ENCODE measurements at places on chromosomes 2 and 18.

DNA sequence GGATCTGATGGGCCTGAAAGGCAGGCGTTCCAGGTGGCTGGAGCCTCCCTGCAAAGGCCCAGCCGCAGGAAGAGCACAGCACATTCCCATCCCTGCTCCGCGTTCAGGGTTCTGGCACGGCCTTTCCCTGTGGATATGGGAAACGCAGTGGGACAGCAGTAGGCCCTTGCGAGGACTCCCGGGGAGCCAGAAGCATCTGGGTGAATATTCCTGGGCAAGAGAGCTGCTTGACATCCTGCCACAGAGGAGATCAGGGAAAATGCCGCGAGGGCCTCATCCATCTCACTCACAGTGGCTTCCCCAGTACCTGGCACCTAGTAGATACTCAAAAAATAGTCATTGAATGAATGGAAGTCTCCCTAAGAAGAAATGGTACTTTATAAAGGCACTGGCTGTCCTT lies 3.1 kb upstream of the ADCY3 start:
- DNase-seq: no peak

DNA sequence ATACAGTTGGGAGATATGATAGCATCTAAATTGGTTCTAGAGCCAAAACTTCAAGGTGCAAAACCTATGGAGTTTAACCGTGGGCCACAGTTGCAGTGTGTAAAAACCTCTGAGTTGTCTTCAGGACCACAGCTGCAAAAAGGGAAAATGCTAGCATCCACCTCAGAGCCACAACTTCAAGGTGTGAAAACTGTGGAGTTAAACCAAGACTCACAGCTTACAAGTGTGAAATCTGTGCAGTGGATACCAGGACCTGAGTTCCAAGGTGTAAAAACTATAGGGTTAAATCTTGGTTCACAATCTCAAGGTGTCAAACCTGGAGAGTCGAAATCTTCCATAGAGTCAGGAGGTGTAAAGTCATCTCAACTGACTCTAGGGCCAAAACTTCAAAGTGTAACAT lies 10.4 kb upstream of the ZNF512 start:
- no peak for DNase-seq

- DNase-seq: no peak
Measured at GRCh38 chr2:112168422-112169124, 30.4 kb downstream of the FBLN7 start.

DNA sequence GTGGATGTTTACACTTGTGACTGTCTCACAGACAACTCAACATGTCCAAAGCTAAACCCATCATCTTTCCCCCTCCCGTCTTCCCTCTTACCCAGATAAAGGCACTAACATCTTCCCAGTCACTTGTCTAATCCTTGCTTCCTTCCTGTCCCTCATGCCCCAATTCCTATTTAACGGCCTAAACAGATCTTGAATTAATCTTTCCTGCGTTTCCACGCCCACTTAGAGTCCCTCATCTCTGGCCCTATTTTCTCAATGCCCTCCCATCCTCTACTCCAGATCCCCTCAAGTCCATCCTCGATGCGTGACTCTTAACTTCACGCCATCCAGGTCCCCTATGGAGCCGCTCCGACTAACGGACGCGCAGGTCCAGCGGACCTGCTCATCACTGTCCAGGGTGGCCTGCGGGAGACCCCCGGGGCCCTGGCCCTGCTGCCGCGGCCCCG lies 682 bp upstream of the SCLY start:
- peak; percentile 5 for DNase-seq

DNA sequence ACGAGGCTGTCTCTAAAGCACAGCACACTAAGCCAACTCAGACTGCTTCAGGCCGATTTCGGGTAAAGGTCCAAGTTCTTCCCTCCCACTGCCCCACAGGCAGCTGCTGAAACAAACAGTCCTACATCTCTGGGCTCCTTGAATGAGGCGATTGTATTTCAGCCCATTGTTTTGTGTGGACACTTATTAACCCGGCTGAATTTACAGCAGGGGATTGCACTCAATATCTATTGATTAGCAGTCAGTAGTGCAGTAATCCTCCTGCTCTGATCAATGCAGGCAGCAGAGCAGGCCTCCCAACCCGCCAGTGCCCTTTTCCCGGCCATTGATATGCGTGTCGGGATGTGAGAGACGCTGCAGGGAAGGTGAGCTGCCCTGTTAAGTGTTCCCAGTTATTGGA lies 330.1 kb downstream of the CMPK2 start:
- DNase-seq: no peak

All from fibroblast of gingiva (primary cell).